ENCODE measurements at places on chromosomes 6 and 20.

GRCh38 chr20:56774873-56775272 lies 145.8 kb downstream of the TFAP2C start:
- DNase-seq: no peak

- no peak for DNase-seq
Measured at GRCh38 chr6:107244082-107244741, 128.9 kb upstream of the BEND3 start.

DNA sequence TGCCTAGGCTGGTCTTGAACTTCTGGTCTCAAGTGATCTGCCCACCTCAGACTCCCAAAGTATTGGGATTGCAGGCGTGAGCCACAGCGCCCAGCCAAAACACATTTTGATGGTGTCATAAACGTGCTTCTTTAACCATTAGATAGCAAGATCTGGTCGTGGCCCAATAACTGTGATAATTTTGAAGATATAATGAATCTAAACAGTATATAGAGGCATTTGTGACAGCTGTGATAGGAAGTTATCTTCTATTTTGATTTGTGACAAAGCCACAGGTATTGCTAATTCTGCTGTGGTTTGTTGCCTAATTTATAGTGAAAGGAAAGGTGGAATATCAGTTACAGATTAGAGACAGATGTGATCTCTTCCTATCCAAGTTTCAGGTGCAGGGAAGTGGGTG lies 695 bp upstream of the OXT start:
- no peak for DNase-seq

- no peak for DNase-seq
Measured at GRCh38 chr20:51121901-51122412, 99.0 kb upstream of the KCNG1 start.

- peak; percentile 22 for DNase-seq
Measured at GRCh38 chr6:33812669-33813068, 8.9 kb upstream of the MLN start.

DNA sequence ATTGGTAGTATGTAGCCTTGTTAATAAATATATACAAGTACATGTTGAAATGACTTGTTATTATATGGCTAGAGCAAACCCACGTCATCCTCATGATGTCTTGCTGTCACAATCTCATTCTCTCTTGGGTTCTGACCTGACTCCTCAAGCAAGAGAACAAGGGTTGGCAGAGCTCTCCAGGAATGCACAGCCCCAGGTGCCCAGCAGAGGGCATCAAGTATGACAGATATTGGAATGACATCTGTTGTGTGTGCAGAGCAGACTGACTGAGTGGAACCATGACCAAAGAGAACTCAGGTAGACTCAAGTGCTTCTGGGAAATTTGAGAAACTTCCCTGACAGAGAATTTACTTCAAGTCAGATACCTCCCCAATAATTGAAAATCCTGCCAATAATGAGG lies 90.6 kb downstream of the PAX1 start:
- DNase-seq: no peak

- DNase-seq: no peak
Measured at GRCh38 chr6:118968416-118968815, 33.5 kb upstream of the MCM9 start.

DNA sequence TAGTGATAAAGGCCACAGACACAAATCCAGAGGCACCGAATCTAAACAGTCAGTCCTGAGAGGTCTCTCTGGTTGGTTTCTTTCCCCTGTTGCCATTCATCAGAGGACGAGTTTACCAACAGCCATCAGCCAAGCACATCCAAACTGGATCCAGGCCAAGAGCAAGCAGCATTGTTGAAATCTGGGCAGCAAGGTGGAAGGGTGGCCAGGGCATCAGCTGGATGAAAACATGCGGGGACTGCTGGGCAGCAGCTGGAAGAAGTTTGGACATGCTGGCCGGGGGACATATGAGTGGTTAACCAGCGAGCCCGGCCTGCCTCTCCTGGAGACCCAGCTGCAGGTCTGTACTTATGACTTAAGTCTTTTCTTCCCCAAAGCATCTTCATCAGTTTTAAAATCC lies at the start of gene SMIM28:
TSS of gene SMIM28 (plus strand) at position 62 of the 400 bp plus-strand sequence. CDS start at position 230, 168 bp downstream.
- DNase-seq: no peak

- DNase-seq: no peak
Measured at GRCh38 chr20:56925082-56925830, 296.1 kb downstream of the TFAP2C start.

GRCh38 chr6:21707524-21708319 lies 114.2 kb downstream of the SOX4 start:
- DNase-seq: no peak

DNA sequence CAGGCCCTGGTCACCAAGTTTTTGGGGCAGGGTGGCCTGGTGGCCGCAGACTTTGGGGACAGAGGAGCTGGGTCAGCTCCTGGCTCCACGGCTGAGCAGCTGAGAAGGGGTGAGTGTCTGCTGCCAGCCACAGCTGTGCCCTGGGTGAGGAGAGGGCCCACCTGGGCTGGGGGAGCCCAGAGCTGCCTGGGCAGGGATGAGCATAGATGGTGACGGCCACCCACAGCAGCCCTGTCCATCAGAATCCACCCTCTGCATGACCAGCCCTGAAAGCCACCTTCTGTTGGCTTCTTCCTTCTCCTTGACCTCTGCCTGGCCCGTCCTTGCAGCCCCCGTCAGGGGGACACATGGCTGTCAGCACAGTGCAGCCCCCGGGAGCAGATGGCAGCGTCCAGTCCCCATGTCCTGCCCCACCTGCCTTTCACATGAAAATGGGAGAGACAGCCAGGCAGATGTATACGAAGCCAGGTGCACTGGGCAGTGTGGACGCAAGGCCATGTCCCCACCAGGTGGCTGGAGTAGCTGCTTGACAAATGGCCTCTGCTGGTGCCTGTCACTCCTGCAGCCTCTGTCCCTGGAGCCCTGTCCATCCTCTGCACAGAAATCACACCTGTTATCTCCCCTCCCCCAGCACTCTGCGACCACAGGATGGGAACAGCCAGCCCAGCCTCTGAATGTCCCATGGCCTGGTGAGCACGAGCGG lies 220.8 kb downstream of the PREX1 start:
- DNase-seq: no peak

DNA sequence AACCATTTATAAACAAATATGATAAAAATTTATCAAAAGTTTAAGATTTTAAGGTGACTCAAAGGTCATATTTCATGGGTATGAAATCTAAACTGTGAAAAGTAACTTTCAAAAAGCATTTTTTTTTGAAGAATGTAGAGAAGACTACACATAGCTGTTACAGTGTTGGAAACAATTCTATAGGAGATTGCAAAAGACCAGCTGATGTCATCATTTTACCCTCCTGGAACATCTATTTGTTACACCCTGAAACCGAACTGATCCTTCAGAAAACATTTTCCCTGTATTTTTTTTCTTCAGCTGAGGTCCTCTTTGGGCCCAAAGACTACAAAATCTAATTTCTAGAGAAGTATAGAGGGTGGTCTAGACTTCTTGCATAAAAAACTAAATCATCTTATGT lies 297.5 kb upstream of the FERMT1 start:
- no peak for DNase-seq

- DNase-seq: no peak
Measured at GRCh38 chr20:1449370-1449769, 17.3 kb downstream of the NSFL1C start.
